ENCODE measurements at places on chromosomes 16 and 17.

GRCh38 chr17:64091116-64091515 lies 38.8 kb downstream of the ERN1 start:
- DNase-seq = no peak

DNA sequence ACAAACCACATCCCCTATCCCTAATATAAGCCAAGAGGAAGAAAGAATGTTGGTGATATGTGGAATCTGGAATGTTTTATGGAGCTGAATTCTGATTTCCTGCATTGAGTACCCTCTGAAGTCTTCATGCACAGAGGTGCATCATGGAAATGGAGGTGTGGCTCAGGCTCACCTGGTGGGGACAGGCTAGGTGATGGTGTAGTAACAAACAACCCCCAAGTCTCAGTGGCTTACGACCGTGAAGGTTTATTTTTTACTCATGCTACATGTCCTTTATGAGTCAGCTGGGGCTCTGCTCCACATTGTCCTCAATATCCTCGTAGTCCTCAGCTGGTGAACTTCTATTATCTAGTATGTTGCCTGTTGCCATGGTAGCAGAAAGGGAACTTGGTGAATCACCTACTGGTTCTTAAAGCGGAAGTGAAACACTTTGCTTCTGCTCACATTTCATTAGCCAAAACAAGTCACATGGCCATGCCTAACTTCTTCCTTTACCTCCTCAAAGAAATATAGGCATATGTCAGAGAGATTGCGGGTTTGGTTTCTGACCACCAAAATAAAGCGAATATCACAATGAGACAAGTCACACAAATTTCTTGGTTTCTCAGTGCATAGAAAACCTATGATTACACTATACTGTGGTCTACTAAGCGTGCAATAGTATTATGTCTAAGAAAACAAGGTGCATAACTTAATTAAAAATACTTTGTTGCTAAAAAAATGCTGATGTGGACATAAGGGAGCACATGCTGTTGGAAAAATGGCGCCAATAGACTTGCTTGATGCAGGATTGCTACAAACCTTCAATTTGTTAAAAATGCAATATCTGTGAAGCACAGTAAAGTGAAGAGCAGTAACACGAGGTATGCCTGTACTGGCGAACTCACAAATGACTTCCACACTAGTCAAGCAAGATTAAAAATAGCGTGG lies at the start of gene PMFBP1:
PMFBP1 (minus strand) TSS at position 51 of the 930 bp plus-strand sequence. CDS start 947 bp downstream, outside the sequence.
- DNase-seq = peak; percentile 43

DNA sequence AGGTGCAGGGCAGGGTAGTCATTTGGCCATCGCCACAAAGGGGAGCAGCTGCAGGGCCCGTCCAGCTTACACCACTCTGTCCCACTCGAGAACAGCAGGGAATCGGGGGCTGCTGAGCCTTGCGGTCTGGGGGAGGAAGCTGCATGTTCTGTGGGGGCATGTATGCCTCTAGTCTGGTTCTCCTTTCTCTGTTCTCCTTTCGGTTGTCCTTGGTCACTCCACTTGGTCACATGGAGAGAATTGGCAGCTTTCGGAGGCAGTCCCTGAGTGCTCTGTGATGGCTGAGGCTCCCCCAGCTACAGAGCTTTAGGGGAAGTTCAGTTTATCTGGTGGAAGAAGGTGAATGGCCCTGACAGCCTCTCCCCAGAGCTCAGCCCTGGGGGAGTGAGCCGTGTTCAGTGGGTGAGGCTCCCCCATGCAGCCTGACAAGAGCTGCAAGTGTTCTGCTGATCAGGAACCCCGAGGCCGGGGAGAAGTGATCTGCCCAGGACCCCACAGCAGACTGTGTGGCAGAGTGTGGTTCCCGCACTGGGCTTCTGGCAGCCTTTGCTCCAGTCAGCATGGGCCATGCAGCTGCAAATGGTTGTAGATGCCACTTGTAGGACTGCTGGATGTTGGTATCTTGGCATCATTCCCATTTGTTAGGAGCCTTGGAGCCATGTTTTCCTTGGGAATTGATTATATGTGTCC lies 22.3 kb upstream of the SMPD3 start:
- no peak for DNase-seq

DNA sequence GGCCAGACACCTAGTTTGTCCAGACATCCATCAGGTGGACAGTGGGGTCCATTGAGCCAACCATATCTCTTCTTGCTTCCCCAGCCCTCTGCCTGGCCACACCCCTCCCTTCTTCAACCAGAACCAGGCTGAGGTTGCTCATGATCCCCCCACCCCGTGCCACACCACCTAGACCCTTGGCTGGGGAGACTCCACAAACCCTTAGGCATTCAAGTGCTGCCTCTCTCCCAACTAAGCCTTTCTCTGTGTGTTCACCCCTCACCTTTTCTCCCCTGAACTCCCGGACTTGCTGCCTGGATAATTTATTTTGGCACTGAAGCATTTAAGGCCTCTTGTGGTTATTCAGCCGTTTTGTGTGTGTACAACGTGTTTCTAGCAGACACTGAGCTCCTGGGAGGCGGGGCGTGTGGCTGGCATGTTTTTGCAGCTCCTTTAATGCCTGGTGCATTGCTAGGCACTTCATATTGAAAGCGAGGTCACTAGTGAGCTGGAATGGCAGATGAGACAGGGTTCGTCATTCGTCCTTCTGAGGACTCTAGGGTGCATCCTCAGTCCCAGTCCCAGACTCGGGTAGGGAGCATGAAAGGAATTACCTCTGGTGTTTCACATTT lies 28.7 kb downstream of the CACNA1G start:
- DNase-seq = no peak

DNA sequence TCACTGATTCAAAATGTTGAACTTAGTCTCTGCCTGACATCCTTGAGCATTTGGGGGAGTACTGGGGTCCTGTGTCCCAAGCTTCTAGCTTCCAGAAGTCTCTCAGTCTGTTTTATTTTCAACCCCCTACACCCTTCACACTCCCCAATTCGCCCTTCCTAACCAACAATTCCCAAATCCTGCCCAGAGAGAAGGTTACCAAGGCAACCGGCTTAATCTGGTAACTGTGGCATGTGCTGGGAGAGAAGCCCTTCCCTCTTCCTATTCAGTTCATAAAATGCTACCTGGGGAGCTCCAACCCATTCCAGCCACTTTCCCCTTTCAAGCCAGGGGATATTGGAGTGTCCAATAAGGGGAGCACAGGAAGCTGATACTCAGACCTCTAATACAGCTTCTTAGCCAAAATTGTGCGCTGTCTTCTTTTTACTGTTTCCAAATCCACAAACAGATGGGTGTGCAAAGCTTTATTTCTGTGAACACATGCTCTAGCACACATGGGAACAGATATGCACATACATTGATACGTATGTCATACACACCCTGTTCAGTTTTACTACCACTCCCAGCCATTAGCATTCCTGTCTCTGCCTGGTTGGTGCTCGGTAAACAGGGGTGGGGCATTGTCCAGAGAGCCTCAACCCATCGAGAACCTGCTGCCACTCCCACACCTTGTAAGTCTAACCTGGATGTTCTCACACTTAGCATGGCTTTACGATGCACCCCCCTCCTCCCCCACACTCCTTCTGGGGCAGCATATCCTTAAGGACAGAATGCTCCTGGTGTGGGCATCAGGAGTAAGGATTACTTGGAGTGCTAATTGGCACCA lies 1.1 kb upstream of the RAPGEFL1 start:
- DNase-seq = no peak

DNA sequence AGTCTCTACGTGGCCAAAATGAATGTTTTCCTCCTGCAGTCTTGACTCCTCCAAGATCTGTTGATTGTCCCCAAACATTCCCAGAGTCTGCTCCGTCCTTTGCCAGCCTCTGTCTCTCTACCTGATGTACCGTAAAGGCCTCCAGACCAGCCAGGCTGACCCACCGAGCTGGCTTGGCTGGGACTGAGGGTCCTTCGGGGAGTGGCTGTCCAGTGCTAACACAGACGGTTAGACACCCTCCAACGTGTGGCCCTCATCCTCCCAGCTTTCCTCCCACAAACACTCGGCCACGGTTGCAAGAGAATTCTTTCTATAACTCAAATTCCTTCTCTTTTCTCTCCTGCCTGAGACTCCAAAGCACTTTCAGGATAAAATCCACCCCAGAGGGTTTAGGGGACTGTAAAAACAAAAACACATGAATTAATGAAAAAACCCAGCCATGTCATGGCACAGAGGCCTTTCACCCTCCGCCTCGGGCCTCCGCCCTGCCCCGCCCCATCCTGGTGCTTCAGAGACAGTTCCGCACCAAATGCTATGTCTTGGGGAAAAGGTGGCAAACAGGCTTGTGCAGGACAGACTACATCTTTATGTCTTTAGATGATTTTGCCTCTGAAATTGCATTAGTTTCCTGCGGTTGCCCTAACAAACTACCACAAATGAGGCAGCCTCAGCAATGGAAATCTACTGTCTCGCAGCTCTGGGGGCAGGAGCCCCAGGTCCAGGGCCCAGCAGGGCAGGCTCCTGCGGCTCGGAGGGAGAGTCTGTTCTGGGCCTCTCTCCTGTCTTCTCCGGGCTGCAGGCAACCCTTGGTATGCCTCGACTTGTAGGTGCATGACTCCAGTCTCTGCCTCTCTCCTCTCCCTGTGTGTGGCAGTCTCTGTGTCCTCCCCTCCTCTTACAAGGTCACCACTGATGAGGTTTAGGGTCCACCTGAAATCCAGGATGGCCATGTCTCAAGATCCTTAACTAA lies 72.5 kb upstream of the CBX4 start:
- no peak for DNase-seq

- no peak for DNase-seq
These were observed 352.9 kb downstream of the TMEM114 start for GRCh38 chr16:8237452-8237851.

GRCh38 chr17:18039535-18040260 lies 490 bp downstream of the GID4 start:
- no peak for DNase-seq

GRCh38 chr16:23148166-23148512 lies 1.1 kb downstream of the USP31 start:
- no peak for DNase-seq

- no peak for DNase-seq
These were observed 9.9 kb downstream of the FAM83G start for GRCh38 chr17:18994631-18995030.

GRCh38 chr17:70215656-70216055 lies 46.3 kb downstream of the KCNJ2 start:
- no peak for DNase-seq

GRCh38 chr16:57648581-57649442 lies 19.3 kb upstream of the ADGRG3 start:
- peak; percentile 86 for DNase-seq

DNA sequence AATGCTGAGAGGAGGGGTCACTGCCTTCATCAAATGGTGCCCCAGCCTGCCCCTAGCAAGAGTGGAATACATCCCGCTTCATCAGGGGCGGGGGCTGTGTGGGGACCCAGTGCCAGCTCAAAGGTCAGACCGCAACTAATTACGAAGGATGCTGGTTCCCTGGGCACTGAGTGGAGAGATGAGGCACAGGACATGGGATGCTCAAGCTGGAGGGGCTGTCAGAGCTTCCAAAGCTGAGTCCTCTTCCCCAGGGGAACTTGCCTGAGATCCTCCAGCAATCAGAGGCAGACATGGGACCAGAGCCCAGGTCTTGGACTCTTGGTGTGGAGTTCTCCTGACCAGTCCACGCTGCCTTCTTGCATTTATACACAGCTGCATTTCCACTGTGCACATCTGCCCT lies 18.9 kb downstream of the UNC45B start:
- no peak for DNase-seq

GRCh38 chr17:50872710-50873424 lies 6.7 kb upstream of the TOB1 start:
- DNase-seq = no peak

- DNase-seq = no peak
These were observed 88.2 kb downstream of the CHD9 start for GRCh38 chr16:53142823-53143568.

- no peak for DNase-seq
These were observed 1.0 kb upstream of the HLF start for GRCh38 chr17:55263569-55264277.

- DNase-seq = no peak
These were observed 401.3 kb downstream of the WWOX start for GRCh38 chr16:78500659-78501270.

DNA sequence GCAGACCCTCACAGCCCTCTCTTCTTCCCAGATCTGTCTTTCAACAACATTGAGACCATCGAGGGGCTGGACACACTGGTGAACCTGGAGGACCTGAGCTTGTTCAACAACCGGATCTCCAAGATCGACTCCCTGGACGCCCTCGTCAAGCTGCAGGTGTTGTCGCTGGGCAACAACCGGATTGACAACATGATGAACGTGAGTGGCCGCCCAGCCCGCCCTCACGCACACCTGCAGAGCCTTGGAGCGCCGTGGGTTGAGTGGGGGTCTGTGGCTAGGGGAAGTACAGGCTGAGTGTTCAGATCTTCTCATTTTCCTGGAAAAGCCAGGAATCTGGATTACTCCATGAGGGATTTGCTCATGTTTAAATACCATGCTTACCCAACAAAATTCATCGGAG lies 15.2 kb downstream of the DRC3 start:
- no peak for DNase-seq

- DNase-seq = peak; percentile 77
These were observed at the start of gene SLFN13 for GRCh38 chr17:35448214-35448898. TSS of gene SLFN13 (minus strand) at chr17:35448766. CDS start at chr17:35445680, 3,086 bp downstream.

DNA sequence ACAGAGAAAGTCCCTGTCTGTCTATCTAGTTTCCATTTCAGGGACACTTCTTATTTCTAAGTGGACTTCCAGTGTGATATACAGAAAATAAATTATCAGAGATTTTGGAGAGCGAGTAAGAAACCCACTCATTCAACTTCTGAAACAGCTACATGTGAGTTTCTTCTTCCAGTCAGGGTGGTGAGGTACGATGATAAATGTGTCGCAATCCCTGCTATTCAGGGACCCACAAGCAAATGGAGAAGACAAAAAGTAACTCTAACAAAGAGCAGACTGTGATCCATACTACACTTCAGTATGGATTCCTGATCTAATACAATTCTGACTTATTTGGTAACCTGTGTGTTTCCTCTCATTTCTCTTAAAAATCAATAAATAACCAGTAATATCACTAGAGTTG lies 16.8 kb downstream of the CNTNAP4 start:
- no peak for DNase-seq

DNA sequence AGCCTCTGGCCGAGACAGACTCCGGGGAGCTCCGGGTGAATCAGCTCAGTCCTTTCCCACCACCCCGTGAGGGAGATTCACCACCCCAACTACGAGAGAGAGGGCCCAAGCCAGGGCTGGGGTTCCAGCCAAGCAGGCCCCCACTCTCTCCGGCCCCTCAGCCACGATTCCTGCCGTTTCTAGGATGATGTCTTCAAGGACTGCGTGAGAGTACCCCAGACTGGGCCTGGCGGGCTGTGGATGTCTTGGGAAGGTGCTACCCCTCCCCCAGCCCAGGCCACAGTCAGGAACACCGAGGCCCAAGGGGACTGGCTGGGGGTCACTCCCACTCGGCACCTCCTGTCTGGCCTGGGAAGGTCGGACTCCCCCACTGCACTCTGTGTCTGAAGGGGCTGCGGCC lies 21.6 kb upstream of the PABPN1L start:
- DNase-seq = no peak

Data from urothelium cell line (cell line).